ENCODE measurements at places on chromosomes 4 and X.

GRCh38 chrX:4263030-4263803, 549.8 kb upstream of the PRKX start:
- DNase-seq = no peak

GRCh38 chrX:118520216-118521206, 24.9 kb downstream of the DOCK11 start:
- no peak for DNase-seq

- DNase-seq = no peak
Observed at GRCh38 chr4:3352941-3353594, 60.2 kb downstream of the RGS12 start.

- no peak for DNase-seq
Observed at GRCh38 chrX:41478381-41478911, 31.3 kb downstream of the NYX start.

DNA sequence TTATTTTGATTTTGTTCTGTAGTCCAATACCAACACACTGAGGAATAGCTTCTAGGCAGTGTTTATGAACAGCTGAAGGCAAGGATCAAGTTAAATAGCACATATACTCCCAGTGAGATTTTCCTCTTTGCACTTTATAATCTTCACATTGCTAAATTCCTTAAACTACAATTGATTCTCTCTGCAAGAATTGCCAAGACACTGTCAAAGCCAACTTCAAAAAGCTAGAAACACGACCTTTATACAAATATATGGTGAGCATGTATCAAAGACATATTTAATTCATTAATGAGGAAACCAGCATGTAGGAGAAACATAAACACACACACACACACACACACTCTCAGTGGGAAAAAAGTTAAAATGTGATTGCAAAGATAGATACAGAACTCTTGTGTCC, 86.4 kb upstream of the FAM9C start:
- no peak for DNase-seq

DNA sequence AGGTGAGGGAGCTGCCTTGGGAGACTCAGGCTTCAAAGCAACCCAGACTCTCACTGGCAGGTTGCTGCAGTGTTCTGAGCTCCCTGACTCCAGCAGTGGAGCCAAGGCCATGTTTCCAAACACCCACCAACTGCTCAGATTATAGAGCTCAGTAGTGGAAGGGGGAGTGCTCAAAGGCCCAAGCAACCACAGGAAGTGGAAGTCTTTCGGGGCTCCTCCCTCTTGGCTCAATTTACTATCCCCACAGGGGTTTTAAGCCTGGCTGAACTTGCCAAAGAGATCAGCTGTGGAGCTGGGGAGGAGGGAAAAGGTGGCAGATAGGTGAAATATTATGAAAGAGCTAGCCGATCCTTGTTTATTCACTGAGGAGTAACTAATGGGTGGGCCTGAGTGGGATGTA, 82.5 kb downstream of the HPRT1 start:
- no peak for DNase-seq

GRCh38 chr4:80614319-80614718, 278.8 kb downstream of the CFAP299 start:
- DNase-seq = peak; percentile 27

DNA sequence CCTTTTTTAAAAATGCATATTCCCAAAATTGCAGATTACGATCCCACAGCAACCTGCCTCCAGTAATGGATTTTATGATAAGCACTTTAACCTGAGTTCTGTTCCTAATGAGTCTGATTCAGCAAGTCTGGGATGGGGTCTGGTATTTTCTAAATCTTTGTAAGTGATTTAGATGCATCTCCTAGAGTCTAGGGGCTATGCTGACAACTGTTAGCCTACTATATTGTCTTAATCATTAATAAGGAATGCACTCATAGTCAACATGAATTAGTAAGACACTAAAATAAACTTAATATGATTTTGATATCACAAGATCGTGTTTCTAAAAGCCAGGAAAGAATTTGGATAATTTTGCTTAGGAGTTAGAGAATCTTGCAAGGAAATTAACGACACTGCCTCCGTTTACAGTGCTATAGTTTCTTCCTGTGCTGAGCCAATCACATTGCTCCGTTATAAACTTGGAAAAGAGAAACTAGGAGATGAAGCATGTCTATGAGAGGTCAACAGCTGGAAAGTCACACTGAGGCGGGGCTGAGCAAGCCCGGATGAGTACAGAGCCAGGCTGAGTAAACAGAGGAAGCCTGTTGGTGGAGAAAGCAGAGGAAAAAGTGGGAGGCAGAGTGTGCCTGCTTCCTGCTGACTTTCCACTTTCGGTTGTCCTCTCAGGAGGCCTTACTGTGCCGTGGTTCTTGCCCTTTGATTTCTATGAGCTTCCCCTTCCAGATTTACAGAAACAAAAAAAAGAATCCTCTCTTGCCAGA, 5.4 kb downstream of the SCARB2 start:
- no peak for DNase-seq

GRCh38 chr4:41881981-41882624, 53.1 kb upstream of the TMEM33 start:
- DNase-seq = no peak

- DNase-seq = no peak
Observed at GRCh38 chrX:120457766-120458180, 11.3 kb downstream of the LAMP2 start.

- no peak for DNase-seq
Observed at GRCh38 chrX:53195401-53195800, 29.6 kb downstream of the KDM5C start.

DNA sequence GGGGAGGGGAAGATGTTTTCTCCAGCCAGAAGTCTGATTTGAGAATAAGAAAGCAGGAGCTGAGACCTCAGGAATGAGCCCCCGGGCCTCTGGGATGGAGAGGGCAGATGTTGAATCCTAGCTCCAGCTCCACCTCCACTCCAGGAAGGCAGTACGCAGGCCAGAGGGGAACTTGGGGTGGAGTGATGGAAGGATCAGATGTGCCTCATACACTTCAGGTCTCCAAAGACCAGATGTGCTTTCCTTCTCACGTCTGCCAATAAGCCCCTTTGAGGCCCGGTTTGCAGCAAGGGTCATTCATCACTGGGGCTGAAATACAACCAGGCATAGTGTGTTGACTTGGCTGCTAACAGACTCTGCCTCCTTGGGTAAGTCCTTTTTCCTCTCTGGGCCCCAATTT, 28.1 kb downstream of the STARD8 start:
- no peak for DNase-seq

DNA sequence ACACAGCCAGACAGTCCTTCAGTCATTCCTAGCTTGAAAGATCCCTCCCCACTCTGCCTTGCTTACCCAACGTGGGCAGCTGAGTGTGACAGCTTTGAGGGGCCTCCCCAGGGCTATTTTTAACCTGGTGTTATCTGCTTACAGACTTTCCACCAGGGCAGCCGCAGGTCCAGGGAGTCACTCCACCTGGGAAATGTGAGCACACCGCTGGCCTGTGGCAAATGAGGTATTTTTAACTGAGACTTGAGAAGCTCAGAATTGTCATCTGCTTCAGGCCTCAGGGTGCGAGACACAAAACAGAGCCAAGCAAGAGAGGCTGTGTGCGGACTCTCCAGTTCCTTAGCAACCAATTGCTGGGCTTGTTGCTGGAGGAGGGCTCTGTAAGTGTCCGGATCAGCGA, 13.0 kb downstream of the CORIN start:
- DNase-seq = no peak

DNA sequence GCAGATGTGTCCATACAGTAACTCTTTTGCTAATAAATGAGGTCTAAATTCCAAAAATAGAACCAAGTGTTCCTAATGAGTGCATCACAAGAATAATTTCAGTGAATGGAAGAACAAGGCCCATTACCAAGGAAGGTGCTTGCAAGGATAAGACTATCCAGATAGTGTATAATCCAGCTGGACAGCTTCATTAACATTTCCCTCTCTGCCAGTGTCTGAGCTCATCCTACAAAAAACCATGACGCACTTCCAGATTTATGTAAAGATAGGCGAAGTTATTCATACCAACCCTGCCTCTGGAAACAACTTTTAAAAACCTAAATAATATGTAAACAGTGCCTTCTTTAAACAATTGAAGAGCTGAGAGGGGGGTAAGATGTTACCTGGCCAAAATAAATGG, 177.9 kb upstream of the STK26 start:
- DNase-seq = no peak

GRCh38 chr4:157005193-157005592, 33.6 kb upstream of the PDGFC start:
- no peak for DNase-seq

- DNase-seq = no peak
Observed at GRCh38 chrX:106927023-106927422, 6.8 kb downstream of the CLDN2 start.

All from NT2/D1 (cell line).